ENCODE measurements at places on chromosomes 7 and 10.

- DNase-seq: no peak
Observed at GRCh38 chr10:69748621-69749020, 53.1 kb upstream of the COL13A1 start.

GRCh38 chr7:128123291-128124037 is 92.2 kb upstream of the LRRC4 start:
- DNase-seq: no peak

- DNase-seq: no peak
Observed at GRCh38 chr7:46982928-46983327, 599.0 kb downstream of the TNS3 start.

DNA sequence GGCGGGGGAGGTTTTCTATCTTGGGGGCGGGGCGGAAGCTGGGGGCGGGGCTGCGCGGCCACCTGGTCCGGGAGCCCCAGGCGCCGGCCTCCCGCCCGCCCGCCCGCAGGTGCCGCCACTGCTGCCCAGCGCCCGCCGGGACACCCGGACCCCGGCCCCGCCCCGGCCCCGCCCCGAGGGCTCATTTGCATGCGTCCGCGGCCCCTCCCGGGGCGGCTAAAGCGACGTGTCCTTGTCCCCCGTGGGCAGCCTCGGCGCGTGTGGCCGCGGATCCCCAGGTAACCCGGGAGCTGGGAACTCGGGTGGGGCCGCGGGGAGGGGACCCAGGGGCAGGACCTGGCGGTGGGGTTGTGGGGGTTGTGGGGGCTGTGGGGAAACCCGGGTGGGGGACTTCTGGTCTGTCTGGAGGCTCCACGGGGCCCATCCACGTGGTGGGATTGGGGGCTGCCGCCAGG is at the start of gene BHLHA15:
Gene BHLHA15, plus strand, starts transcription at position 219 of the 455 bp plus-strand sequence. CDS start 871 bp downstream, outside the sequence.
- no peak for DNase-seq

DNA sequence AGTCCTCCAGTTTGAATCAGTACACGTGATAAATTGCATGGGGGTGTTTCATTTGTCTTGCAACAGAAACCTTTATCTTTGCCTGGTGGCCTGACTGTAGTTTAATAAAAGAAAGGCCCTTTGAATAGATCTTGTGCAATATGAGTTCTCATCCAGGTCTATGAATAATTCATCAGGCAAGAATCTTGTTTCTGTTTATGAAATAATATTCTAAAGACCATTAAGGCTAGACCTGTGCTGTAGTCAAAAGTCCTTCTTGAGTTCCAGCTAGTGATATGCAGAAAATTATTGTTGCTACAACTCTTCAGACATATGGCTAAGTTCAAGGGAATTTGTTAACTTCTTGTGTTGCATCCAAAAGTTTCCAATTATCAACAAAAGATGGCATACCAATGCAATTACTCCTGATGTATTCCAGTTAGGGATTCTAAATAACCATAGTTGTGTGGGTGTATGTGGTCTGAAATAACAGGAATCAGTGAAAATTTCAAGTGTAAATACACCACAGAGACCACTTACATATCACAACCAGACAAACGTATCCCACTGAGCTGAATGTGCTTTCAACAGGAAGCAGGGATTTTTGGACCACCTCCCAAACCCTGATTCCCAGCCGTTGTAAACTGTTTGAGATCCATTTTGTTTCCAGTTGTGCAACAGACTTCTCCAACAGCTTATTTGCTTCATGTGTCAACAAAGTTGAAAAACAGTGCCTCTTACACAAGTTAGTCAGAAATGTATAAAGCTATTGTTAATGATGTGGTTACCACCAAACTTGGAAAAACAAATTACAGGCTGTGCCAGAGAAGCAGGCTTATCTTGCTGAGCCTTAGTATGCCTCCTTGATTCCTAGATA is 54.7 kb upstream of the BICC1 start:
- DNase-seq: no peak

GRCh38 chr7:110922906-110923305 is 168.0 kb upstream of the LRRN3 start:
- DNase-seq: no peak

DNA sequence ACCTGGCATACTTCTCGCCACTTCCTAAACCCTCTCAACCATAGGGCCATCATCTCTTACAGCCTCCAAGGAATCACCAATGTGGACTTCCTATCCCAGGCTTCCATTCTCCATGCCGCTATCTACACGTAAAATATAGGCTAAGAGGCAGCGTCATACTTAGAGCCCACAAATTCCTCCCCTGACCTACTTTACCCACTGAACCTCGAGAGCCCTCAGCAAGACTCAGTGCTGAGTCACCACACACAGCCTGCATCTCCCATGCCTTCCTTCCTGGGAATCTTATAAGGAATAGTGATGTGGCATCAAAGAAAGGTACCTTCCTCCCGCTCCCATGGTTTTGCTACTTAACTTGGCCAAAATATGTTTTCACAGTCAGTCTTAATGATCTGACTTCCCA is 435.6 kb upstream of the NFE2L3 start:
- DNase-seq: no peak

GRCh38 chr7:150401861-150402631 is 22.9 kb downstream of the ZNF775 start:
- no peak for DNase-seq

- DNase-seq: no peak
Observed at GRCh38 chr10:125514206-125515162, 168.5 kb downstream of the TEX36 start.

DNA sequence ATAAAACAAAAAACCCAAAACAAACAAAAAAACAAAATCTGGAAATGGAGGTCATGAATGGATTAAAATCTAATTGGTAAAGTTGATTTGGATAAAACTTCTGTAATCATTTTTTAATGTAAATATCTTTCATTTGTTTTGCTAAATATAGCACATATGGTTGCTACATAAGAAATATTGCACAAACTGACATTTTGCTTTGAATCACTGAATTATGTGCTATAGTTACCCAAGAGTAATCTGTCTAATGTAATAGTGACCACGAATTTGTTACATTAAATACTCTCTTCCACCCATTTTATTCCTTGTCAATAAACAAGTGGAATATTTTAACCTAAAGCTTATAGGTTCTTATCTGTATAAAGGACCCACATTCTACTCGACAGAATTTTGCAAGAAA is 6.2 kb downstream of the CFAP58 start:
- DNase-seq: no peak

GRCh38 chr10:7889947-7890542 is 71.7 kb downstream of the TAF3 start:
- DNase-seq: no peak

- DNase-seq: no peak
Observed at GRCh38 chr7:17521437-17521836, 223.0 kb downstream of the AHR start.

DNA sequence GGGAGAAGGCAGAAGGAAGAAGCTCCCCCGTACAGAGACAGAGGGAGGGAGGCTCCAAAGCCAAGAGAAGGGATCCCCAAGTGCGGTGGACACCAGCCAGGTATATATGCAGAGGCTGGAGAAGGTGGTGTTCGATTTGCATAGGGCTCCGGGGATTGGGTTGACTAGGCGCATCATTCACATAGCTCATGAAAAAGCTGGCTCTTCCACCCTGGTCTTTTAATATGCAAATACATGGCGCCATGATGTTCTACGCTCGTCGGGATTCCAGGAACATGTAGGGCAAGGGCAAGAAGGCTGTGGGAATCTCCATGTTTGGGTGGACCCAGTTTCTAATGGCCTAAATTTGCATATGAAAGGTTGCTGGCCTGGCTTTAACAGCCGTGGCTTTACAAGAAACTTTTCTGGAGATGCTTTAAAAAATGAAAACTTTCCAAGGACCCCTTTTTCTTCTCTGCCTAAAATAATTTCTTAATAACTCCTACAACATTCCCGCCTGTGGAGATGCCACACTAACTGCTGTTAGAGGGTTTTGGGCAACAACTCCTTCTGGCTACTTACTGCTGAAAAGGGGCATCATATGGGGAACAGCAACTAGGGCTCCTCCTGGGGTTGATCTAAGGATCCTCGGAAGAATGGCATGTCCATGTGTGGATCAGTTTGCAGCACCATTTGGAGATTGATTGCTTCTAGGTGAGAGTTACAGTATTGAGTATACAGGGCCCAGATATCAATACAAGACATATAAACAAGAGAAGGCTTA is 28.3 kb downstream of the C1GALT1 start:
- DNase-seq: peak; percentile 65

- DNase-seq: no peak
Observed at GRCh38 chr7:134625550-134625949, 21.1 kb upstream of the BPGM start.
